ENCODE measurements at places on chromosomes 5 and 9. TPM values are rescaled to one million over a fixed set of nuclear protein-coding genes. Genes with fewer than 3 reads are reported as not detected.

GABRA6 gene
- total RNA-seq, result not detected

NR4A3 gene
- total RNA-seq, result under 0.01 TPM

RNF180 gene
- 5.6 TPM for total RNA-seq

SLC36A2 gene
- total RNA-seq, result not detected

GRCh38 chr5:119740225-119740624, 110.9 kb downstream of the FAM170A start:
- DNase-seq, result no peak

DNA sequence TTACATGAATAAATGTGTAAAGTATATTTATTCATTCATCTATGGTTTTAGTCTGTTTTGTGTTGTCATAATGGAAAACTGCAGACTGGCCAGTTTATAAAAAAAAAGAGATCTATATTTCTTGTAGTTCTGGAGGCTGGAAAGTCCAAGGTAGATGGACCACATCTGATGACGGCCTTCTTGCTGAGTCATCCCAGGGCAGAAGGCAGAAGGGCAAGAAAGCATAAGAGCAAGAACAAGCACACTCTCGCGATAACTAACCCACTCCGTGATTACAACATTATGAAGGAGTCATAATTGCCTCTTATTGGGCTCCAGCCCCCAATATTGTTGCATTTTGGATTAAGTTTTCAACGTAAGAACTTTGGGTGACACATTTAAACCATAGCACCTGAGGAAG, 180.4 kb upstream of the DAB2 start:
- no peak for DNase-seq

- DNase-seq, result no peak
These were observed 6.0 kb downstream of the ISL1 start for GRCh38 chr5:51389288-51389576.

GRCh38 chr5:36435516-36435915, 133.8 kb upstream of the RANBP3L start:
- DNase-seq, result no peak

- peak; percentile 56 for DNase-seq
These were observed 14.1 kb downstream of the TRIM7 start for GRCh38 chr5:181190711-181191525.

GRCh38 chr9:118003240-118003639, 299.0 kb downstream of the TLR4 start:
- no peak for DNase-seq

DNA sequence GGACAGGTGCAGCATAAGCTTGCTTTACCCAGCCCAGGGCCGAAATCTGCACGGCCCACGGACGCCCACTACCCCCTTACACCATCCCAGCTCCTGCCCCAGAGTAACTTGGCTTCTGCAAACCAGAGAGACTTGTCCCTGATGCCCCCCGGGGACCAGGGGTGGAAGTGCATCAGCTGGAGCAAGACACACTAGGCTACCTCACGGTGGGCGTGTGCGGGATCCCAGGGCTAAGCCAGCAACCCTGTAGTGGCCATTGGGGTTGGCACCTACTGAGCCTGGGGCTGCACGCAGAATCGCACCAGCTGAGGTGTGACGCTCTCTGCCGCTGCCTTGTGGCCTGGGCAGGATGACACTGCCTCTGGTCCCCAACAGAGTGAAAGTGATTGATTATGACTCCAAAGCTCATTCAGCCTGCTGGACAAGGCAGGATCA, 6.1 kb upstream of the ZNF79 start:
- no peak for DNase-seq

DNA sequence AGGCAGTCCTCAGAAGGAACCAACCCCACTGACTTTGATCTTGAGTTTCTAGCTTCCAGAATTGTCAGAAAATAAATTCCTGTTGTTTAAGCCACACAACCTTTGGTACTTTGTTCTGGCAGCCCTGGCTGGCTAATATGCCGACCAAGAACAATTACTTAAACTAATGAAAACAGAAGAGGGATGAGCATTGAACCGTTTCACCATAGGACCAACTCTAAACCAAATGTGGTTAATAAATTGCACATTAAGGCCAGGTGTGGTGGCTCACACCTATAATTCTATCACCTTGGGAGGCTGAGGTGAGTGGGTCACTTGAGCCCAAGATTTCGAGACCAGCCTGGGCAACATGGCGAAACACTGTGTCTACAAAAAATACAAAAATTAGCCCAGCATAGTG, 160.9 kb upstream of the RAI14 start:
- no peak for DNase-seq

GRCh38 chr9:136459425-136459824, 19.8 kb upstream of the INPP5E start:
- DNase-seq, result no peak

DNA sequence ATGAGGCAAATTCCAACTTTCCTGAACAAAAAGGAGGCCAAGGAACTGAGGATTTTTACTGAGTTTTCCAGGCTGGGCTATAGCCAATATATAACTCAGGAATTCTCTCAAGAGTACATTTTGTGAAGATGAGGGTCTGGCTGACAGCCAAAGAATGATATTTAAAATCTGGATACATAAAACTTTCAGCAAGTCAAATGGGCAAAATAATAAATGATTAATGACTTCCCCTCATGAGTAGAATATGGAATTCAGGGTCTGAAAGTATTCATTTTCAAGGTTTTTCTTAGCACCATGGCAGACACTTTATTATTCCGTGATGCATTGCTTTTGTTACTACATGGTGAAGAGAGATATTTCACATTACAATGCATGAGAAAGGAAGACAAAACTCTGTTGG, 7.8 kb downstream of the FAM81B start:
- DNase-seq, result no peak

Data from fibroblast of villous mesenchyme (primary cell).